ENCODE measurements at places on chromosomes 13 and 19.
A peak's percentile ranks its signal among the peaks of the same experiment; 100 is the strongest.

DNA sequence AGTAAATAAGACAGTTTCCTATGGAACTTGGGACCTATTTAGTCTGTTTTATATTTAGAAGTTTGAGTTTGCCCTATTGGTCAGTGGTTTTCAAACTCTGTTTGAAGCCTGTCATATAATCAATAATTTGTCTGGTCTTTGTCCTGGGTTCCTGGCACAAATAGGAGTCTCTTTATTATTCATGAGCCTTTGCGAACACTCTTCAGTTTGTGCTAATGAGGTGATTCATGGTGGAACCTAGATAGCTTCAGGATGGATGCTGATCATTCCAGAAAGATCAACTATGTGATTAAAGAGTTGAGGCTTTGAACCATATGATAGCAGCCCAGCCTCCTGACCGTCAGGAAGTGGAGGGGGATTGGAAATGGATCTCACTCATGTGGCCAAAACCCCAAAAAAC, 10.0 kb upstream of the VWA8 start:
- no peak overlapping the region for H3K4me3 ChIP-seq
- no peak overlapping the region for H3K27ac ChIP-seq
- H3K36me3 ChIP-seq = no peaks in the 10 kb centered on the region
- ATAC-seq = no peak
- H3K4me1 ChIP-seq = peaks cover 8% of the 10 kb centered on the region
- peaks cover 8% of the 10 kb centered on the region for H3K27me3 ChIP-seq

- no peaks in the 10 kb centered on the region for H3K27me3 ChIP-seq
- H3K27ac ChIP-seq = peak within 1 kb of the TSS; percentile 93
- ATAC-seq = peak; percentile 99
These were observed at the start of gene UBA52 for GRCh38 chr19:18571564-18572344. Gene UBA52, plus strand, starts transcription at chr19:18571857. Its CDS starts 1,444 bp downstream, at chr19:18573301.

DNA sequence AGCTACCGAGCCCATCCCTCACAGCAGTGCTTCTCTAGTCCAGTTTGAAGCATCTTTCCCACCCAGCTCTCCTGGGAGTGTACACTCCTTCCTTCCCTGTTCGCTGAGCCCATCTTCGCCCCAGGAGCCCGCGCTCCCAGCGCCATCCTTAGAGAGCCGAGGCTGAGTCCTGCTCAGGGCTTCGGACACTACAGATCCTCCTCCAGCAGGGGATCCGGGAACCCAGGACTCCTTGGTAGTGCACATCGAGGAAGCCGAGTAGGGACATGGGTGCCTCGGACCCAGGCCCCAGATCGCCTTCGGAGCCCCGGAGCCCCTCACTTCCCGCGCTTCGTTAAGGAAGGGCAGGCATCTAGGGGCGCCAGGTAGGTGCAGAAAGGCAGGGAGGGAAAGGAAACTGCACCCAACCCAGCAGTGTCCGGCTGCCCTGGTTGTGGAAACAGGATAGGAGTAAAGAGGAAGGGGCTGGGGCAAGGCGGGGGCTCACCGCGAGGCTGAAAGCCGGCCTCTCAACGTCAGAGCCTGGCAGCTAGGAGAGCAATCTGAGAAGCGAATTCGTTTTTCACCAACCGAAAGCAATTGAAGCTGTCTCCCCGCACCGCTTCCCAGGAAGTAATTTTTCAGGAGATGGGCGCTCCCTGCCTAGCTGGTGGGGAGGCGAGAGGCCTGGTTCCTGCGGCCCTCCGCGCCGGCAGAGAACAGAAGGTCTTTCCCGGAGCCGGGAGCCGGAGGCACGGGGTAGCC, 1.0 kb downstream of the PDX1 start:
- H3K27ac ChIP-seq = peak overlapping the region; percentile 57
- H3K27me3 ChIP-seq = peaks cover 89% of the 10 kb centered on the region
- ATAC-seq = no peak
- H3K4me3 ChIP-seq = peak overlapping the region; percentile 76
- no peaks in the 10 kb centered on the region for H3K36me3 ChIP-seq

DNA sequence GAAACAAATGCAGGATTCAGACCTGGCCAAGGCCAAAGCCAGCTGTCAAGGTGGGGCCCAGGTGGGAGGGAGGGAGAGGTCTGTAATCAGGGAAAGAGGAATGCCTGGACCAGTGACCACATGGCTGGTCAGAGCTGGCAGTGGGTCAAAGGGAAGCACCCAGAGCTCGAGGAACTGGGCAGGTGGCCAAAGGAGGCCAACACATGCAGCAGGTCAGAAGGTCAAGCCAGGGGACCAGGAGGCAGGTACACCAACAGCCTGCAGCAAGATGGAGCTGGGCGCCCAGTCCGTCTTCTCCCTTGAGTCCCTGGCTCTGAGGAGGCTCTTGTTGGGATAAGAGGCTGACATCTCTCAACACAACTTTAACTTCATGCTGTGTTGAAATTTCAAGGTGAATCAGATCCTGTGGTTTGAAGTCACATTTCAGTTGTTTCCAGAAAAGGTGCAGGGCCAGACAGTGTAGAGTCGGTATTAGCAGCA, 17.1 kb downstream of the GPATCH1 start:
- H3K4me1 ChIP-seq = no peaks in the 10 kb centered on the region
- peaks cover 71% of the 10 kb centered on the region for H3K36me3 ChIP-seq
- H3K27me3 ChIP-seq = no peaks in the 10 kb centered on the region
- no peak for ATAC-seq
- H3K27ac ChIP-seq = no peak overlapping the region
- H3K4me3 ChIP-seq = no peak overlapping the region

GRCh38 chr13:114140906-114141250, 8.5 kb upstream of the RASA3 start:
- peak; percentile 83 for ATAC-seq
- peaks cover 13% of the 10 kb centered on the region for H3K4me1 ChIP-seq
- no peak overlapping the region for H3K4me3 ChIP-seq
- H3K27me3 ChIP-seq = no peaks in the 10 kb centered on the region
- no peaks in the 10 kb centered on the region for H3K36me3 ChIP-seq
- no peak overlapping the region for H3K27ac ChIP-seq

DNA sequence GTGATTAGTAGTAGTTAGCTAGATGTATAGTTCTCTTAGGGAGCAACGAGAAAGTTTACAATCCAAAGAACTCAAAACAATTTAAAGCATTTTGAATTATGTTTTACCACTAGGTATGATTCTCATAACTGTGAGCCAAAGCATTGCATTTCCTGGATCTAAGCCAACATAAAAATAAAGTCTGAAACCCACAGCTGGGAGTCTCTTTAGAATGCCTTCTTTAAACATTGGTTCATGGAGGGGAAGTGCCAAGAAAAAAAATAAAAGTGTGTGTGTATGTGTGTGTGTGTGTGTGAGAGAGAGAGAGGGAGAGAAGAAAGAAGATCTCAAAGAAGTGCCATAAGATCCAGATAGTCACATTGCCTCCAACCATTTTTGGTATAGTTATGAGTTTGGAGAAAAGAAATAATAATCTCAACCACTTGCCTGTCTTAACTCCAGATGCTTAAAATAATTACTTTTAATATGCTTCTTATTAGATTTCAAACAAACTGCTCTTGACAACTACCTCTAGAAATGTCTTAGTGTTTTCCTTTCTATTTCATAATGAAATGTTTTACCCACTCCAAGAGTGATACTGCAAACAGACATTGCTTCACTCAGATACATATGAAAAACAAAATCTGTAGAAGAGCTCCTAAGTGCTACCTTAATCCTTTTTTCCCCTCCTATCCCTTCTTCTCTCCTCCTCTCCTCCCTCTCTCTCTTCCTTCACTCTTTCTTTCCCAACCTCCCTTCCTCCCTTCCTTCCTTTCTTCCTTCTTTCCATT, 554.1 kb downstream of the KCTD12 start:
- H3K36me3 ChIP-seq = no peaks in the 10 kb centered on the region
- ATAC-seq = no peak
- H3K4me3 ChIP-seq = no peak overlapping the region
- H3K27me3 ChIP-seq = no peaks in the 10 kb centered on the region
- H3K27ac ChIP-seq = no peak overlapping the region
